ENCODE measurements at places on chromosomes 3 and 15.

GRCh38 chr15:73955861-73956742 lies 29.8 kb downstream of the LOXL1 start:
- DNase-seq, result no peak

DNA sequence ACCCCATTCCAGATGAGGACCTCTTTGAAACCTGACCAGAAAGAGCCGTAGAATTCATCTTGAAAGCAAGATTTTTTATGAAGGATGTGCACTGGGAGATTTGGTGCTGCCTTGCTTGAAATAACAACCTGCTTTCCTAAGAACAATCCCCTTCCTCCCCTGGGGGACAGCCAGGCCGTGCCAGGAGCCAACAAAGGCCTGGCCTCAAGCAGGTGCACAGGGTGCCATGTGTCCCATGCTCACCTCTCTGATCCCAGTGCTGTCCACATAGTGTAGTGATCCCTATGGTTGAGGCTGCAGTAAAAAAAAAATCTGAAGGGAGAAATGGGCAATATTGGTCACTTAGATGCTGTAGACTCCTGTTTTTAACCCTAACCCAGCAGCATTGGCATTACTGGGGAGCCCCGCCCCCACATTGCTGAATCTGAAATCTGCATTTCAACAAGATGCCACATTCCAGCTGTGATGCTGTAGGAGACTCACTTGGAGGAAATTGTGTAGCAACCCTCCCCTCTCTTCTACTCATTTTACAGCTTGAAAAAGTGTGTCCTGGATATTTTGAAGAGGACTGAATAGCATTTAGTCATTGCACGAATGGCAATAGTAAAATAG lies 171.2 kb downstream of the APBA2 start:
- no peak for DNase-seq

GRCh38 chr3:51610708-51611107 lies 60.3 kb upstream of the TEX264 start:
- DNase-seq, result no peak

- peak; percentile 7 for DNase-seq
These were observed 161.9 kb upstream of the RGMA start for GRCh38 chr15:93250950-93251349.

DNA sequence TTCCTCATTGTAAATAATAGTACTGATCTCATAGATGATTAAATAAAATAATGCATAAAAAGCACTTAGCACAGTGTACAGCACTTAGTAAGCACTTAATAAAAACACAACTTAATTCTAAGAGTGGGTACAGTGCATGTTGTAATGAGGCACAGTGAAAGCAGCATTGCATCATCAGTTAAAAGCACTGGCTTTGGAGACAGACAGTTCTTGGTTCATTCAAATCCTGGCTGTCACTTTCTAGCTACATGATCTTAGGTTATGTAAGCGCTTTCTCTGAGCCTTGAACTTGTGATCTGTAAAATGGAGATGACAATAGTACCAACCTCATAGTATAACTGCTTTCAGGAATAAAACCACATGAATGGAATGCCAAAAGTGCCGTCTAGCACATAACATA lies 151.5 kb downstream of the DPH6 start:
- DNase-seq, result no peak

- DNase-seq, result no peak
These were observed 165.8 kb downstream of the VPS8 start for GRCh38 chr3:184977796-184978195.

DNA sequence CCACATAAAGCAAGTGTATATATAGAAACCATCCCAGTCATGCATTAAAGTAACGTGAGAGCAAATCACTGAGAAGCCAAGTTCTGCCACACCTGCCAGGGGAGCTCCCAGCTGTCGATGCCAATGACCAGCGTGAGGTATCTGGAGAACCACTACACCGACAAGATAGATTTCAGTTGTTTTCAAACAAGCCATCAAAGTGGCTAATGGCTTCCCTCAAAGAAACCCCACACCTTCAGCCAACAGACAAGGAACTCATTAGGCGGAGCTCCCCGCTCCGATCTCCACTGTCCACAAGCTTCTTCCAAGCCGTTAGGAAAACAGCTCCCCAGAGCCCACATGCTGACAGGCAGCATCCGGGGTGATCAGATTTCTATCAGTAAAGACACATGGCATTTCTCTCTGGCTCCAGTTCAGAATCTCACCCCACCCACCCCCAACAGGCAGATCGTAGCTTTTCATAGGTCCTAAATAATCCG lies 54.2 kb upstream of the SPATA12 start:
- no peak for DNase-seq

DNA sequence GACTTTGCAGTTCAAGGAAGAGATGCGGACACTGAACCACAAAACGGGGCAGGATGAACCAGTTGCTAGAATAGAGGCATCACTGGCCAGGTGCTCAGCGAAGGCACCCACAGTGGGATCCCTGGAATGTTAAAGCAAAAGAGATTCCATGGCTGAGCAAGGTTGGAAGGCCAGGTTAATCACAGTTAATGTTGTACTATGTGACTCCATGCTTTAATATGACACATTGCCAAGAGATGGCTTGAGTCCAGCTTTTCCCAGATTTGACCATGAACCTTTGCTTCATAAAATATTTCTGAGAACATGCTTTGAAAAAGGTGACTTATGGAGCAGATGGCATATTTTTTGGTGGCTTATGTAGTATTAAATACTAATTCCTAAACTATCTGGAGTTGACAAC lies 76.2 kb upstream of the CMTM7 start:
- DNase-seq, result no peak

GRCh38 chr3:63877737-63878393 lies 14.2 kb downstream of the ATXN7 start:
- no peak for DNase-seq

- no peak for DNase-seq
These were observed 23.0 kb downstream of the NANOGP8 start for GRCh38 chr15:35061825-35062737.

DNA sequence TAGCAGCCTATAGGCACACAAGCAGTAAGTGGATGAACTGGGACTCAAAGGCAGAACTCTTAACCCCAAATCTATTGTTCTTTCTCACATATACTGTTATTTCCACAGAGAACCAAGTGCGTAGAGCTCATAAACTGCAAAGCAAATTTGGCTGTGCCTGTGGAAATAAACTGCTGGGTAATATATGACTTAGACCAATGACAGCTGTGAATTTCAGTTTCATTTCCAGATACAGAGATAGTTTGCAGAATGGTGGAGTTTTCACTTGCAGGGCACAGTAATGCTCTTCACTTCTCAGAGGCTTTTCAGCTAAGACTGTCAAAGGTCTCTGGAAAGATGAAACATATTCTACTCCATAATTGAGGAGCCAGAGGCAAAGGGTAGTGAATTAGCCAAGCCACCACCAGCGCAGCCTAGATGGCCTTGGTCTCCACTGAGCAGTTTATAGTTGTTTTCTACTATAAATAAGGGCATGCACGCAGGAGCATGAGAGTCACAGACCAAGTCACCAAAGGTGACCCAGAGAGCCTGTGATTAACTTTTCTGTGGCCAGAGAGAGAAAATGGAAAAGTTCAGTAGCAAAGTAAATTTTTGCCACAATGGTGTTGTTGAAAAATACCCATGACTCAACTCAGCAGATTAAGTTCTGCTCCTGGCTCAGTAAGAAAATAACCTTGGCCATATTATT lies 180.7 kb upstream of the GRM7 start:
- DNase-seq, result no peak

- peak; percentile 77 for DNase-seq
These were observed 27.4 kb upstream of the CD47 start for GRCh38 chr3:108118038-108118768.

All from putamen (tissue), 1 donor.